ENCODE measurements at places on chromosomes 5 and 9. TPM values are rescaled to one million over a fixed set of nuclear protein-coding genes. Genes with fewer than 3 reads are reported as not detected.

DNA sequence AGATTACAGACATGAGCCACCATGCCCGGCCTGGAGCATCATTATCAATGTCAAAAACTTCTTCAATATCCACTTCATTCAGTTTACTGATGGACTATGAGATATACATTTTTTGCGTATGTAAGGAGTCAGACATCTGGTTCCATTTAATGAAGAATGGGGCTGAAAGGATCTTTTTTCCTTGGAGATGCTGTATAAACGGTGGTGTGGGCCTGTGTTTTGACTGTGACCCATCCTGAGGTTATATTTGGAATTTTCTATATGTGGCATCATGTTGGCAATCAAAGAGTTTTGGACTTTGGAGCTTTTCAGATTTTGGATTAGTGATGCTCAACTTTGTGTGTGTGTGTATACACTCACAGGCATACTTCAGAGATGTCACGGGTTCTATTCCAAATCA lies 85.7 kb upstream of the FBXL17 start:
- DNase-seq = no peak

DNA sequence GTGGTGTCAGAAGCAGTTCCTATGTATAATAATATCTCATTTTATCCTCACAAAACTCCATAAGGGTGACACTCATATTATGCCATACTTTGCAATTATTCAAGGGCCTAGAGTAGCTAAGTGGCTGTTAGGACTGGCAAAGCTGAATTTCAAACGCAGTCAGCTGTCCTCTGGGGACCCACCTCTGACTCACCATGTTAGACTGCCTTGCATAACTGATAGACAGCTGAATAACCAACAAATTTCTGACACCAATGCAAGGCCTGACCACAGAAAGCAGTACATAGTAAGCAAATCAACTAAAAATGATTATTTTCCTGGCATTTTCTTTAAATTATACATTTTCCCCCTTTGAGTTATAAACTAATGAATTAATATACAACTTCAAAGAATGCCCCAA lies 251.6 kb upstream of the PTGER4 start:
- DNase-seq = peak; percentile 84

GRCh38 chr9:4117835-4118610 lies 181.8 kb downstream of the GLIS3 start:
- DNase-seq = no peak

The SPATA31C2 gene
- not detected for total RNA-seq

DNA sequence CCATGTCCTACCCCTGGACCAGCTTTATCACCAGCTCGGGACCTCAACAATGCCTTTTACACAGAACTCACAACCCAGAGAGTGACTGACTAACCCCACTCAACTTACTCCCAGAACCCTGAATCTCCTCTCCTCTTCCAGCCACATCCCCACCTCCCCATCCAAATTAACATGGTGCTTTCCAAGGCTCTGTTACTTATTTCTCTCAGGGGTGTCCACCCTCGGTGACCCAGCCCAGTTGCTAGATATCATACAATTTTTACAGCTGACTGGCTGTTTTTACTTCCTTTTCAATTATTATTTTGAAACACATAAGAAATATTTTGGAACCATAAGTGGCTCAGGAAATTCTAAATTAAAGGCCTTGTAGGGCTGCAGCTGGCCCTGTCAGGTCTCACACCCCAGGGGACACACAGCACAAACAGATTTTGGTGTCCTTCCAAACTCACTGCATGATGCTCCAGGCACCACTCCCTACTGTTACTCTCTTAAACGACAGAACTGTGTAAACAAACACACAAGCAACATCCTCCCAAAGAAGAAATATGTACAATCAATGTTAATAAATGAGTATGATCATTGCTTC lies 180.6 kb downstream of the ADAMTS12 start:
- no peak for DNase-seq

DNA sequence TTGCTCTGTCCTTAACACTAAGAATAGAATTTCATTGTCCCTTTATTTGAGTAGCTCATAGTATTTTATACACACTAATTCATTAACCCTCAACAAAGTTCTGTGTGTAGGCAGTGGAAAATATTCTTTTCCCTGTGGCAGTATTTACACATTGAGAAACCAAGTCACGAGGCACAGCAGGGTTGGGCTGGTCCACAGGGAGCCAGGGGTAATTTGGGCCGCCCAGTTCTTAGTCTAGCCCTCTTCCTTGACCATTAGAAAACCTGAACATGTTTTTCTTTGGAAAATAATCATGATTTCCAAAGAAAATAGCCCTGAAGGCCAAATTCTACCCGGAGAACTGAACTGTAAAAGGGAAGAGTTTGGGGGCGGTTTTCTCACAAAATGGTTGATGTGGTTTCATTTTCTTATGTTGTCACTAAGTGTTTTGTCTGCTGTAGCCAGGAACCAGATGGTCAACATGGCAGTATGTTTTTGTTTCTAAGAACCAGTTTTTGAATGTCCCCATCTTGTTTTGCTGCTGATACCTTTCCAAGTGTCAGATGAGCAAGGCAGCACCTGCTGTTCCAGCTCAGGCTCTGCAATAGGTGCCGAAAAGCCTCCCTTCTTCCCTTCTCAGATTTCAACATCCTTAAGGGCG lies 29.6 kb downstream of the ARHGEF28 start:
- DNase-seq = no peak

GRCh38 chr5:76406014-76406413 lies 2.9 kb downstream of the IQGAP2 start:
- DNase-seq = no peak

Measured in lung microvascular endothelial cell (primary cell).